ENCODE measurements at places on chromosomes 3 and 15.

DNA sequence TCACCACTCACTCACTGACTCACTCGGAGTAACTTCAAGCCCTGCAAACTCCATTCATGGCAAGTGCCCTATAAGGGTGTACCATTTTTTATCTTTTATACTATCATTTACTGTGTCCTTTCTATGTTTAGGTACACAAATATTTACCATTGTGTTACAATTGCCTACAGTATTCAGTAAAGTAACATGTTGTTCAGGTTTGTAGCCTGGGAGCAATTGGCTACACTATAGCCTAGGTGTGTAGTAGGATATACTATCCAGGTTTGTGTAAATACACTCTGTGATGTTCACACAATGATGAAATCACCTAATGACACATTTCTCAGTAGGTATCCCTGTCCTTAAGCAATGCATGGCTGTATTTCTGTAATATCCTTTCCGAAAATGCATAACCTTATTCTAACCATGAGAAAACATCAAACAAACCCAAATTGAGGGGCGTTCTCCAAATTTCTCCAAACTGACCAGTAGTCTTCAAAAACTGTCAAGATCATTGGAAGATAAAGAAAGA lies 17.9 kb upstream of the CNOT10 start:
- no peak overlapping the region for H3K4me3 ChIP-seq
- H3K36me3 ChIP-seq = no peaks in the 10 kb centered on the region
- H3K4me1 ChIP-seq = no peaks in the 10 kb centered on the region
- H3K27ac ChIP-seq = no peak overlapping the region
- no peak for DNase-seq
- no peaks in the 10 kb centered on the region for H3K27me3 ChIP-seq

- H3K27ac ChIP-seq = no peak overlapping the region
- no peaks in the 10 kb centered on the region for H3K4me1 ChIP-seq
- no peaks in the 10 kb centered on the region for H3K27me3 ChIP-seq
- no peaks in the 10 kb centered on the region for H3K36me3 ChIP-seq
- no peak overlapping the region for H3K4me3 ChIP-seq
Measured at GRCh38 chr3:190642016-190642415, 128.1 kb downstream of the IL1RAP start.

GRCh38 chr3:23877329-23877980 lies 39.3 kb downstream of the NKIRAS1 start:
- H3K27ac ChIP-seq = no peak overlapping the region
- peaks cover 8% of the 10 kb centered on the region for H3K4me1 ChIP-seq
- no peak for DNase-seq
- no peaks in the 10 kb centered on the region for H3K27me3 ChIP-seq
- no peak overlapping the region for H3K4me3 ChIP-seq

- no peaks in the 10 kb centered on the region for H3K36me3 ChIP-seq
- peak overlapping the region; percentile 31 for H3K4me3 ChIP-seq
- DNase-seq = peak; percentile 63
- peaks cover 80% of the 10 kb centered on the region for H3K4me1 ChIP-seq
Measured at GRCh38 chr3:111547631-111548030, 5.6 kb downstream of the CD96 start.

DNA sequence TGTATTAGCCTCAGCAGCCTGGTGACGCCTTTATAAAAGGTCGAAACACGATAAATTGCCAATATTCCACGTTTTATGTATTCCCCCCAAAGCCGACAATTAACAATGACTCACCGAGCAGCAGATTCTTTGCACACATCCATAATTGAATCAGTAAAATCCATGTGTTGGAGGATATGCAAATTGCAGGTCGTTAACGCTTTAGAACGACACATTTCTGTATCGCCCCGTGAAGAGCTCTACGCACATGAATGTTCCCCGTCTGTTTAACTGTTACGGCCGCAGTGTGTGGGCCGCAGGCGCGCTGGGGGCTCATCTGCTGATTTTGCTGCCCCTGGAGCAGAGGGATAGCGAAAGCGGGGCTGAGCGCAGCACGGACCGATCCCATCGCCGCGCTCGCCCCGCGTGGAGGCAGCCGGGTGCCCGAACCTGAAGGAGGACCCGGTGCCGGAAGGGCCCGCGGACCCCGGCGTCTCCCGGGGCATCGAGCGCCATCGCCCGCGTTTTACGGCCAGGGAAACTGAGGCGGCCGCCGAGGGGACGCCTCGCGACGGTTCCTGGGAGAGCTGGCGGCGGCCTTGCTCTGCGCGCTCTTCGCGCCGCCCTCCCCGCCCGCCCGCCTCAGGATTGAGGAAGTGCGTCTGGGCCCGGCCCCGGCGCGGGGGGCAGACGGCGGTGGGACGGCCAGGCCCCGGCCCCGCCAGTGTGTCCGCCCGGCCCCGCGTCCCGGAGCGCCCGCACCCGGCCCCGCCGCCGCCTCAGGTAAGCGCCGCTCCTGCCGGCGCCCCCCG lies at the start of gene LRRK1:
Gene LRRK1, plus strand, starts transcription at position 668 of the 791 bp plus-strand sequence. CDS start 5,276 bp downstream, outside the sequence.
- H3K36me3 ChIP-seq = no peaks in the 10 kb centered on the region
- H3K4me3 ChIP-seq = peak within 1 kb of the TSS; percentile 61
- no peak for DNase-seq
- H3K27ac ChIP-seq = no peak within 1 kb of the TSS

GRCh38 chr15:98609144-98609852 lies 39.0 kb upstream of the IGF1R start:
- H3K4me1 ChIP-seq = peaks cover 14% of the 10 kb centered on the region
- H3K4me3 ChIP-seq = no peak overlapping the region
- no peaks in the 10 kb centered on the region for H3K27me3 ChIP-seq
- no peak for DNase-seq
- H3K36me3 ChIP-seq = no peaks in the 10 kb centered on the region

DNA sequence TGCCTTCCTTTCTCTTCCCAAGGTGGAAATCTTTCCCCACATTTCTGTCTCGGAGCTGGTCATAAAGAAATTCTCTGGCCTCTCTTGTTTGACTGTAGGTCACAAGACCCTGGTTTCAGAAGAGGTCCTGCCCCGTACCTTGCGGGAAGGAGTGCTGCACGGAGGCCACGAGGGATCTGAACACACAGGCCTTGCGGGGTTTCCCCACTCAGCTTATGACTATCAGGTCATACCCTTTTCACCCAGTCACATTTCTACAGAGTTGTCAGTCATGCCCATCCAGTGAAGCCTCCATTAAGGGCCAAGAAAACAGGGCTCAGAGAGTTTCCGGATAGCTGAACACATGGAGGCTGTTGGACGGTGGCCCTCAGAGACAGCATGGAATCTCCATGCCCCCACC lies 54.7 kb upstream of the ATP13A3 start:
- no peak overlapping the region for H3K4me3 ChIP-seq
- no peaks in the 10 kb centered on the region for H3K36me3 ChIP-seq
- H3K27me3 ChIP-seq = no peaks in the 10 kb centered on the region
- H3K27ac ChIP-seq = no peak overlapping the region

GRCh38 chr15:26889298-26889898 lies 22.5 kb downstream of the GABRA5 start:
- no peaks in the 10 kb centered on the region for H3K4me1 ChIP-seq
- no peak for DNase-seq
- H3K27me3 ChIP-seq = no peaks in the 10 kb centered on the region
- no peak overlapping the region for H3K4me3 ChIP-seq
- H3K27ac ChIP-seq = no peak overlapping the region

GRCh38 chr3:114451561-114452018 lies 157.8 kb downstream of the TIGIT start:
- no peaks in the 10 kb centered on the region for H3K36me3 ChIP-seq
- H3K27me3 ChIP-seq = no peaks in the 10 kb centered on the region
- H3K27ac ChIP-seq = no peak overlapping the region
- DNase-seq = no peak

GRCh38 chr15:98963444-98963843 lies 44.1 kb downstream of the PGPEP1L start:
- H3K27ac ChIP-seq = no peak overlapping the region
- H3K36me3 ChIP-seq = no peaks in the 10 kb centered on the region
- no peaks in the 10 kb centered on the region for H3K27me3 ChIP-seq
- no peak for DNase-seq

DNA sequence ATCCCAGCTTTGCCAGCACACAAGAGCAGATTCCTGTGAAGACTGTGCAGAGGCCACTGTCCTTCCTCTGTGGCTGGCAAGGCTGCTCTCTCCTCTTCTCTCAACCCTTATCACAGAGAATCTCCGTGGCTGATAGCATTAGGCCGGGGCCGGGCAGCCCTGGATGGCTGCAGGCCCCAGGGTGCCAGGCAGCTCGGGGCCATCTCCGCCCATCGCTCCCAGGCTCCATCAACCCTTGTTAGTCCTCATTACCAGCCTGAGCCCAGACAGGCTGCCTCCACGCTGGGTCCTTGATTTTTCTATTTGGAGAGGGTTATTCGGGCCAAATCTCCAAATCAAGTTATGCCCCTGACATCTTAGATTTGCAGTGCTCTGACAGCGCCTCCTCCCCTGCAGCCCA lies 39.1 kb downstream of the MRPL46 start:
- H3K4me3 ChIP-seq = no peak overlapping the region
- H3K36me3 ChIP-seq = no peaks in the 10 kb centered on the region
- no peak overlapping the region for H3K27ac ChIP-seq
- H3K4me1 ChIP-seq = no peaks in the 10 kb centered on the region

GRCh38 chr3:83048556-83048955 lies 1287.1 kb upstream of the GBE1 start:
- no peak for DNase-seq
- no peak overlapping the region for H3K27ac ChIP-seq
- H3K36me3 ChIP-seq = no peaks in the 10 kb centered on the region
- no peaks in the 10 kb centered on the region for H3K4me1 ChIP-seq

DNA sequence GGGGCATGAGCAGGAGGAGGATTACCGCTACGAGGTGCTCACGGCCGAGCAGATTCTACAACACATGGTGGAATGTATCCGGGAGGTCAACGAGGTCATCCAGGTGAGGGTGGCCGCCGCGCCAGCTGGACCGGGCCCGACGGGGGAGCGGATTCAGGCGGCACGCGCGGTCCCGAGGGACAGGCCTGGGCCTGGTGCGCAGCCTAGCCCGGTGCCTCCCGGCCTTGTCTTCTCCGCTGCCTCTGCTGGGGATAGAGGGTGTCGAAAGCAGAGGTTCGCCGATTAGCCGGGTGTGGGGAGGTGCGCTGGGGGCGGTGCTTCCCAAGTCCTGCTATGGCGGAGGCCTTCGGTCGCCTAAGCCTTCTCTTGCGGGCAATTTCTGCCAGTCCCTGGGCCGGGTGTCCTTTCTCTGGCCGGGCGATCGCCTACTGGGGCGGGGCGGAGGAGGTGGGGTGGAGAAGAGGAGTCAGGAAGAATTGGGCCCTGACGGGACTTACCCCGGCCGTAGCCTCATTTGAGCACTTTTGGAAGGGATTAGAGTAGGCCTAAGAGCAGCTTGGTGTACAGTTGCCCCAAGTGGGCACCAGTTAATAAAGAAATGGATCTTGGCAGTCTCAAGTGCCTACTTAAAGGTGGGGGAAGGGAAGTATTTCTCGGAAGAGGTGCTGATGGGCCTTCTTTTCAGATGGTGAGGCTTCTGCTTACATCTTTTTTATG lies 940 bp downstream of the ARIH1 start:
- peaks cover 53% of the 10 kb centered on the region for H3K4me1 ChIP-seq
- no peaks in the 10 kb centered on the region for H3K36me3 ChIP-seq
- peak; percentile 90 for DNase-seq
- H3K27me3 ChIP-seq = no peaks in the 10 kb centered on the region

GRCh38 chr3:143315766-143316165 lies 196.2 kb downstream of the CHST2 start:
- H3K36me3 ChIP-seq = no peaks in the 10 kb centered on the region
- no peak overlapping the region for H3K4me3 ChIP-seq
- no peaks in the 10 kb centered on the region for H3K27me3 ChIP-seq
- H3K27ac ChIP-seq = no peak overlapping the region
- H3K4me1 ChIP-seq = no peaks in the 10 kb centered on the region
- no peak for DNase-seq

GRCh38 chr3:9113040-9113439 lies 136.4 kb downstream of the SRGAP3 start:
- no peak overlapping the region for H3K4me3 ChIP-seq
- no peaks in the 10 kb centered on the region for H3K27me3 ChIP-seq
- H3K27ac ChIP-seq = no peak overlapping the region
- H3K36me3 ChIP-seq = no peaks in the 10 kb centered on the region
- no peak for DNase-seq

DNA sequence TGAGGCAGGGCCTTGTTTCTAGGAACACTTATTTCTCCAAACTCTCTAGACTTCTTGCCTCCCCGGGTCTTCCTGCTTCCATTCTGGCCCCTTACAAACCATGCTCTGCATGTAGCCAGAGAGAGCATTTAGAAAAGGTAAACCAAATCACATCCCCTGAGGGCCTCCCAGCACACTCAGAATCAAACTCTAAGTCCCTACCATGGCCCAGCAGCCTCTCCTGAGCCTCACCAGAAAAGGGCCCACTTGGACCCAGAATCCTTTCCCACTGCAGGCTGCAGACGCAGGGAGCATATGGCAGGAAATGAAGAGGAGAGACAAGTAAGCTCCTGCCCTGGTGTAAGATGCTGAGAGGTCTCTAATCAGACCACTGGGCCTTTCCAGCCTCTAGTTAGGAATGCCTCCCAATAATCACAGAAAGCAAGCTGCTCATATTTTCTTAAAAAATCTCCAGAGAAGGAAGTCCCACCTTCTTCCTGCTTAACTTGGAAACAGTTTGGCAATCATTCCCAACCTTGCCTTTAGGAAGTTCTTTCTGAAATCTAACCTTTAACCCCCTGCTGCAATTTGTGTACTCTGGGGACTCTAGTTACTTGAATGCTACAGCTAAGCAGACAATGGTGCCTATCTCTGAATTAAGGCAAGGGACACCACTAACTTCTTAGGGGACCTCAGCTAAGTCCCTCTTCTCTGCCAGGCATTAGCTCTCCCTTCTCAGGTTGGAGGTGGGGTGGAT lies 4.2 kb downstream of the AMOTL2 start:
- no peak for DNase-seq
- H3K4me3 ChIP-seq = no peak overlapping the region
- H3K36me3 ChIP-seq = no peaks in the 10 kb centered on the region

- H3K4me3 ChIP-seq = no peak overlapping the region
- H3K27ac ChIP-seq = no peak overlapping the region
- DNase-seq = no peak
- H3K27me3 ChIP-seq = no peaks in the 10 kb centered on the region
- H3K4me1 ChIP-seq = no peaks in the 10 kb centered on the region
Measured at GRCh38 chr3:176855901-176856486, 341.3 kb downstream of the TBL1XR1 start.

- no peaks in the 10 kb centered on the region for H3K4me1 ChIP-seq
- H3K27ac ChIP-seq = no peak overlapping the region
- H3K27me3 ChIP-seq = no peaks in the 10 kb centered on the region
- H3K36me3 ChIP-seq = no peaks in the 10 kb centered on the region
- H3K4me3 ChIP-seq = no peak overlapping the region
- DNase-seq = no peak
Measured at GRCh38 chr3:72145506-72146380, 360.8 kb upstream of the PROK2 start.

DNA sequence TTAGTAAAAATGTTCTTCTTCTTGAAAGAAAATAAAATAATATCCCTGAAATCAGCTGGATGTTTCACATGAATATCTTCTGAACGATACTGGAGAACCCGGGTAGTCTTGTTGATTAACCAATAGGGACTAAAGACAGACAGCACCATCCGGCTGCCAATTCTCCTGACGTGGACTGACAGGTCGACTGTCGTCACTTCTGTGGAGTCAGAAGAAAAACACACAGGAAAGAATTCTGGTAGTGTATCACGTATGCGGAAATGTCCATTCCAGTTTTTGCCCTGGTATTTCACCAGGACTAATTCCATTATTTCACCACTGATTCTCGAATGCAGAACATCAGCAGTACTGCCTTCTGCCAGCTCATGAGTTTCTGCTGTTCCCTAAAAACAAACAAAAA lies 144.6 kb downstream of the VPS13C start:
- no peak overlapping the region for H3K27ac ChIP-seq
- no peaks in the 10 kb centered on the region for H3K27me3 ChIP-seq
- H3K36me3 ChIP-seq = peaks cover 21% of the 10 kb centered on the region
- no peaks in the 10 kb centered on the region for H3K4me1 ChIP-seq

GRCh38 chr15:96700555-96700954 lies 370.1 kb downstream of the NR2F2 start:
- H3K27ac ChIP-seq = no peak overlapping the region
- no peak for DNase-seq
- H3K36me3 ChIP-seq = no peaks in the 10 kb centered on the region
- H3K27me3 ChIP-seq = no peaks in the 10 kb centered on the region
